ENCODE measurements at places on chromosomes 6 and 20.
A peak's percentile ranks its signal among the peaks of the same experiment; 100 is the strongest.

- no peak for DNase-seq
These were observed 91.9 kb downstream of the PLCB4 start for GRCh38 chr20:9160757-9161156.

- no peak for DNase-seq
These were observed 91.7 kb upstream of the PHACTR3 start for GRCh38 chr20:59512651-59513050.

DNA sequence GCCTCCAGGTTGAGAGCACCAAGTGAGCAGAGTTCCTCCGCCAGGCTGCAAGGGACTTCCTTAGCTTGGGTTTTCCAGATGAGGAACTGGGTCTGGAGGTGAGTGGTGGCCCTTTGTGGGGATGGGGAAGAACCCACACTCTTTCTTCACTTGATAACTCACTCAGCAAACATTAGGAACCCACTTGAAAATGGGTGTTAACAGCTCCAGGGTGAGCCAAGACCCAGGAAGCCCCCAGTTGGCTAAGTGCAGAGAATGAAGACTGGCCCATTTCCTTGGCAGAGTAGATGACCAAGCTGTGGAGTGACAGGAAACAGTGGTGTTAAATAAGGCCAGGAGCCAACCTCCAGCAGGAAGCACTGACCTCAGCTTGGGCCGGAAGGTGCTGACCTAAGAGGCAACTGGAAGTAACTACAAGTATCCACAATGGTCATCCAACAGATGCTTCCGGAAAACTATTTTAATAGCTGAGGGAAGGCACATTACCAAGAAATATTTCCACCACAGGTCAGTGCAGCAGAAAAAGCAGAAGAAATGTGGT is 22.7 kb downstream of the MRPL14 start:
- no peak for DNase-seq

GRCh38 chr6:27332692-27333641 is 20.9 kb upstream of the POM121L2 start:
- DNase-seq, result peak; percentile 54

GRCh38 chr20:61449057-61449609 is 197.1 kb downstream of the CDH4 start:
- DNase-seq, result no peak

- DNase-seq, result no peak
These were observed 38.6 kb upstream of the KCNG1 start for GRCh38 chr20:51061418-51062045.

- DNase-seq, result no peak
These were observed 134.8 kb downstream of the FOXC1 start for GRCh38 chr6:1744543-1744942.

DNA sequence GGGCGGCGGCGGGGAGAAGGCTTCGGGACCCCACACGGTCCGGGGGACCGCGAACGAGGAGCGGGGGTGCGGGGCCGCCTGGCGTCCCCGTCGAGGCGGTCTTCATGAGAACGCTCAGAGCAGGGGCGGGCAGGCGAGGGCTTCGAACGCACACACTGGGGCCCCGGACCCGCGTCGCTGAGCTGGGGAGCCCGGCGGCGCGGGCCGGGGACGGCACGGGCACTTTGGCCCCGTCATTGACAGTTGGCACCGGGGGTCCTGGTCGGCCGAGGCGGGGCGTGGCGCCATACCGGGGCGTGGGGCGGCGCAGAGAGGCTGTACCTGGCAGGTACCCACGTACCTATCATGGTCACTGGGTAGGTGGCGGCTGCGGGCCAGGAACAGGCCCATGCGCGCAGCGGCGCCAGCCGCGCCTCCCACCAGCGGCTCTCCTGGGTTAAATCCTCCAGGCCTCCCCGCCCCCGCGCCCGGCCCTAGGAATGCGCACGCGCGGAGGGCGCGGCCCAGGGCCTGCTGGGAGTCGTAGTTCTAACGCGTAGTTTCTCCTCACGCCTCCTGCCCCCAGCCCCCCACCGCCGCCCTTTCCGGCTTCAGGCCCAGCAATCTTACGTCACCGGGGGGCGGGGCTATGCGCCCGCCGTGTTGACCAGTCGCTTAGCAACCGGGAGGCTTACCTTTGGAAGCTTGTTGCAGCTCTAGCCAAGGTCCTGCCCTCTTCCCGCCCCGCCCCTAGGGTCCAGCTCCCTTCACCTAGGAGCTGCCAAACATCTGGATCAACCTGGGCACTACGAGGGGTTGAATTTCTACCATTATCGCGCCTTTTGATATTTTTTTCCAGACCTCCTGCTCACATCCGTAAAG is at the start of the genes PACRG and PRKN:
PACRG (plus strand) TSS at position 653 of the 861 bp plus-strand sequence.
PRKN (minus strand) TSS at position 445 of the 861 bp plus-strand sequence.
- DNase-seq, result peak; percentile 96

- no peak for DNase-seq
These were observed 57.3 kb upstream of the MLIP start for GRCh38 chr6:54053881-54054391.

DNA sequence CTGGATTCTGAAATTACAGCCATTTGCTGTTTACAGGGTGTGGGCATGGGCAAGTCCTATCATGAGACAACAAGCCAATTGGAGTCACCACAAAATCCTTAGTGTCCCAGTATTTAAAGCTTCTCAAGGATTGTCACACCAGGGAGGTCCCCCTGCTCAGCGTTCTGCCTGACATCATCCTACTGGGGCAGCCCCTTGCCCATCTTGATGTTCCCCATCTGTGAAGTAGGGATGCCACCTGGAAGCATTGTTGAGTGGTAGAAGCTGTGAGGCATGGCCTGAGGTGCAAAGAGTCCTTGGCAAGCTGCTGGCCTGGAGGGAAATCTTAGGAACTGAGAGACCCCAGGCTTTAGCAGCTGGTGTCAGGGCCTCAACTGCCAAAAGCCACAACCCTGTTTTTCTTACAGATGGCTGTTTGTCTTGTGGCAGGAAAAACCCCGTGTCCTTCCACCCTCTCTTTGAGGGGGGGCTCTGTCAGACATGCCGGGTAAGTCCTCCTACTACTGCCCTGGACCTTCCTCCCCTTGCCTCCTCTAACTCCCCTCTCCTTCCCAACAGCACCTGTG is 23.3 kb upstream of the MAPRE1 start:
- no peak for DNase-seq

DNA sequence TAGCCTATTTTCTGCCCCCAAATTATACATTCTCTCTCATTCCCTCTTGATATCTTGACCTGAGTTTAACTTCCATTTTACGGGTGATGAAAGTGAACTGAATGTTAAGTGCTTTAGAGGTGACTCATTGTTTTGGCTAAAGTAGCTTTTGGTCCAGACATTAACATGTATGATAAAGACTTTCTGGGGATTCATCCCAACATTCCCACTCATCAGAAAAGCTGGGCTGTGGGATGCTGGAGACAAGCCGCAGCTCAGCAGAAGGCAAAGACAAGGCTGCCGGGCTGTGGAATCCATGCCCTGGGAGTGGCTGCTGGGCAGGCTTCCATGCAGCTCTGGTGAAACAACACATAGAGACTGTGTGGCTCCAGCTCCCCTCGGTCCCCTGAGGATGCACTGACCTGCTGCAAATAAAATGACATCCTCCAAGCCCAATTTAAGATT is 89.9 kb upstream of the SYNDIG1 start:
- DNase-seq, result no peak

DNA sequence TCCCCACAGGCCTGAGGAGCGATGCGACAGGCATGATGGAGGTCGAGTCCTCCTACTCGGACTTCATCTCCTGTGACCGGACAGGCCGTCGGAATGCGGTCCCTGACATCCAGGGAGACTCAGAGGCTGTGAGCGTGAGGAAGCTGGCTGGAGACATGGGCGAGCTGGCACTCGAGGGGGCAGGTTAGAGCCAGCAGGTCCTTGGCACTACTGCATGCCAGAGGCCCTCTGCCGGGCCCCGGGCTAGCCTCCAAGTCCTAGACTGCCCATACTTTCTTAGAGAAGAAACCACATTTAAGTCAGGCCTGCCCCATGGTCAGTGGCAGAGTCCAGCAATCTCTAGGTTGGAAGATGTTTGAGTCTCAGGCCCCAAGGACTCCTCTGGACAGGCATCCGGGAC is 32.1 kb downstream of the PKIG start:
- no peak for DNase-seq

- no peak for DNase-seq
These were observed 60.7 kb downstream of the MRPL14 start for GRCh38 chr6:44066394-44067172.

GRCh38 chr6:143583542-143584327 is 72.2 kb upstream of the FUCA2 start:
- DNase-seq, result no peak
